Hypothalamus (tissue), 51 donors: ENCODE measurements at places on chromosomes 12 and 14.

DNA sequence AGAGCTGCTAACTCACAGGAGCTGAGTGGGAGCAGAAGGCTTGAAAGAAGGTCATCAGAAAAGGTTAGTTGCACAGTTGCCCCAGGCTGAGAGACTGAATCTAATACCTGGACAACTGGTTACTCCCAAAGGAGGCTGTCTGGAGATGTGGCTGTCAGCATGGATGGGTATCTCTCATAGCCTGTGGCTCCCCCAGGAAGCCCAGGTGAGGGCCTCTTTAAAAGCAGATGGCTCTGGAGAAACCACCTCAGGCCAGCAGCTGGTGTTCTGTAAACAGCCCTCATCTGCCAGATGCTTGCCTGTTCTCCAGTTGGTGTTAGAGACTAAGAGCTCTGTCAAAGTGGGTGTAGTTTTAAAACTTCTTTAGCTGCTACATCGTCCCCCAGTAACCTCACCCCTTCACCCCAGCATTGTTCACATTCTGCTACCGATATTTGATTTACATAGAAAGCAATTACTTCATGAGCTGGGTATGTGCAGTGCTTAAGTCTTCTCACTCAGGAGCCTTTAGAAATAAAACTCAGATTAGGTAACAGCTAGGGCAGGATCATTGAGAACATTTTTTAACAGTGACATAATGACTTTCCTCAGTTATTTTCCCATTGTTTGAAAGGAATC lies 25.8 kb downstream of the DACT1 start:
- DNase-seq, result no peak

GRCh38 chr14:77741438-77741837 lies 19.5 kb downstream of the SNW1 start:
- no peak for DNase-seq

GRCh38 chr12:1994429-1995143 lies 9.7 kb downstream of the DCP1B start:
- DNase-seq, result no peak

DNA sequence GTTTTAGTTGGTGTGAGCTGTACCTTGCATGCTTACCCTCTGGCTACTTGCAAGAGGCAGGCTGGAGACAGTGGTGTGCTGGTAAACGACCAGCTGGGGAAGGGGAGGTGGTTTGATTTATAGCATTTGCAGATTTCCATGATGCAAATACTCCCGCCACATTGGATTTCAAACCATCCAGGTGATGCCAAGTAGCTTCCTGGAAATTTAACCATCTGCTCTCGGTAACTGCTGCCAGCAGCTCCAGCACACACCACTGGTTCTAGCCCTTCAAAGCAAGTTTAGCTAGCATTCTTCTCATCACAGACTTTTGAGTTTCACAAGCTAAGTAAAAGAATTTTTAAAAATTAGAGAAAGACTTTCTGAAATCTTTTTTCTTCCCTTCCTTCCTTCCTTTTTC lies 104.5 kb upstream of the AMIGO2 start:
- no peak for DNase-seq

- no peak for DNase-seq
Observed at GRCh38 chr14:95305940-95306339, 13.8 kb downstream of the CLMN start.

DNA sequence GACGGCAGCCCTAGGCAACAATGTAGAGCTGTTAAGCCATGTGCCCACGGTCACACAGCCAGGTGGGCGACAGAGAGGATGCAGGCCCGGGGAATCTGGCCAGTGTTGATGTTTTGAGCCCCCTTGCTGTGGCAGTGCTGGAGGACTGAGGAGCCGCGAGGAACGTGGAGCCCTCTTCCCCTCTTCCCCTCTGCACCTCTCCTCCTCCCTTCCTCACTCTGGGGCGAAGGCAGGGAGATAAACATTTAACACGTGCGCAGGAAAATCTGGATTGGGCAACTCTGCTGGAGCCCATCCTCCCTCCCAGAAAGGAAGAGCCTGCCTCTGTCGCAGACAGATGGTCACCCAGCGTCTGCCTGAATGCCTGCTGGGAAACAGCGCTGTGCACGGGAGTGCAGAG lies 376.8 kb downstream of the FUT8 start:
- no peak for DNase-seq

GRCh38 chr12:62774794-62775193 lies 160.2 kb downstream of the PPM1H start:
- DNase-seq, result no peak

GRCh38 chr12:24476310-24476709 lies 472.6 kb downstream of the BCAT1 start:
- DNase-seq, result no peak

DNA sequence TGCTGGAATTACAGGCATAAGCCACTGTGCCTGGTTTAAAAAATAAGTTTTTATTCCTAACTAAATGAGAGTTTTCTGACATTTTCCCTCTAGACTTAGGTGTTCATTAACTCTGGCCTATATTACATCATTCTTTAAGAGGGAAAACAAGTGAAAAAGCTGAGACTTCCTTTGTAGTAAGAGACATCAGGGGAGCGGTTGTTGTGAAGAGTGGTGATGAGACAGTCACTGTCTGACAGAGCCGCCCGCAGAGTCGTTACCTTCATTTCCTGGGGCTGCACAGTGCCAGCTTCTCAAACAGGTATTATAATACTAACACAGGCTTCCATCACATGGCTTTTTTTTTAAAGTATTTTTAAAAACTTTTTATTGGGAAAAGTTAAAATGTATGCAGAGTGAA lies 19.7 kb upstream of the TDRD9 start:
- DNase-seq, result no peak

DNA sequence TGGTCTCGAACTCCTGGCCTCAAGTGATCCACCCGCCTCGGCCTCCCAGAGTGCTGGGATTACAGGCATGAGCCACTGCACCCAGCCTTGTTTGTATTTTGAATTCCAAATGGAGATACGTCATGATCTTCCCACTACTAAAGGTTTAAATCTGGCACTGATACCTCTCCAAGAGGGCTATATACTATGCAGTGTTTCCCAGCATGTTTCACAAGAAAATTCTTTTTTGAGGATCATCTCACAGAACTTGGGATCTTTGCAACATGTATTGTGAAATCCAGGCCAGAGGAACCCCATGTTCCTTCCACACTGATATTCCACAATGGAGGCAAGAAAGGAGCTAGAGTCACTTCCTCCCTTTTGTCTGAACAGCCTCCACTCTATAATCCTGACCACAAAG lies 112.7 kb downstream of the NT5DC3 start:
- DNase-seq, result no peak

GRCh38 chr12:64877363-64878004 lies 53.0 kb downstream of the TBC1D30 start:
- DNase-seq, result no peak

- DNase-seq, result no peak
Observed at GRCh38 chr12:44863867-44864266, 12.2 kb downstream of the NELL2 start.

DNA sequence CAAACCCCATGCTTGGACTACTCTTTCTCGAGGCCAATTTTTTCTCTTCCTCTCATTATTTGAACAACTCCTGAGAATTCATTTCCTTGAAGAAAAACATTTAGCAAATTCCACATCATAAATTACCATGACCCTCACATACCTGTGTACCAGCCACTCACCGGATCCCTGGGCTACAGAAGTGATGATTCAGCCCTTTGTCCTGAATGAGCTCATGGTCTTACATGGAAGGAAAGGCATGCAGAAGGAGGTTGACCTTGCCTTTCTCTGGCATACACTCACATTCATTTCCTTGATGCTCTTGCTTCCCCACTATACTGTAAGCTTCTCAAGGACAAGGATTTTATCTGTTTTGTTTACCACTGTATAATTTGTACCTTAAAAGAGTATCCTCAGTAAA lies 191.5 kb downstream of the SLC5A8 start:
- no peak for DNase-seq

- DNase-seq, result no peak
Observed at GRCh38 chr12:121079736-121080272, 40.8 kb upstream of the OASL start.

DNA sequence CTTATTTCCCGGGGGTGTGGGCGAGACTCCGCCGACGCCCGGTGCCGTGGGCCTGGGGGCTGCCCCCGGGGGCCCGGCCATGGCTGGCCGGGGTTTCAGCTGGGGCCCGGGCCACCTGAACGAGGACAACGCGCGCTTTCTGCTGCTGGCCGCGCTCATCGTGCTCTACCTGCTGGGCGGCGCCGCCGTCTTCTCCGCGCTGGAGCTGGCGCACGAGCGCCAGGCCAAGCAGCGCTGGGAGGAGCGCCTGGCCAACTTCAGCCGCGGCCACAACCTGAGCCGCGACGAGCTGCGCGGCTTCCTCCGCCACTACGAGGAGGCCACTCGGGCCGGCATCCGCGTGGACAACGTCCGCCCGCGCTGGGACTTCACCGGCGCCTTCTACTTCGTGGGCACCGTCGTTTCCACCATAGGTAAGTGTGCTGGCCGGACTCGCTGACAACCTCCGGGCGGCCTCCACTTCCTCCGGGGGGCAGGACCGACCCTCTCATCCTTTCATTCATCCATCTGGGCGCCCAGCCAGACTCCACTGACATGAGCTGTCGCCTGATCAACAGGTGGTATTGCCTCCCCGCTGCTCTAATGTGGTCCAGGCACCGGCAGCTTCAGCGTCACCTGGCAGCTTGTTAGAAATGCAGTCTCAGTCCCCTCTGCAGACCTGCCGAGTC lies 467 bp downstream of the KCNK13 start:
- DNase-seq, result no peak

DNA sequence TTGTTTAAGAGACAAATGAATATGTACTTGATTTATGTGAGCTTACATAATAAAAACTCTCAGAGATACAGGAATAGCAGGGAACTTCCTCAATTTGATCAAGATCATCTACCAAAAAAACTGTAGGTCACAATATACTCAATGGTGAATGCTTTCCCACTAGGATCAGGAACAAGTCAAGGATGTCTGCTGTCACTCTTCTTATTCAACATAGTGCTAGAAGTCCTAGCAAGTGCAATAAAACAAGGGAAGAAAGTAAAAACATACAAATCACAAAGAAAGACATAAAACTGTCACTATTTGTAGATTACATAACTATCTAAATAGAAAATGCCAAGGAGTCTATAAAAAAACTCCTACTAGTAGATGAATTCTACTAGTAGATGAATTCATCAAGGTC lies 41.9 kb upstream of the PAWR start:
- DNase-seq, result no peak

GRCh38 chr14:42311876-42312275 lies 705.2 kb downstream of the LRFN5 start:
- no peak for DNase-seq

DNA sequence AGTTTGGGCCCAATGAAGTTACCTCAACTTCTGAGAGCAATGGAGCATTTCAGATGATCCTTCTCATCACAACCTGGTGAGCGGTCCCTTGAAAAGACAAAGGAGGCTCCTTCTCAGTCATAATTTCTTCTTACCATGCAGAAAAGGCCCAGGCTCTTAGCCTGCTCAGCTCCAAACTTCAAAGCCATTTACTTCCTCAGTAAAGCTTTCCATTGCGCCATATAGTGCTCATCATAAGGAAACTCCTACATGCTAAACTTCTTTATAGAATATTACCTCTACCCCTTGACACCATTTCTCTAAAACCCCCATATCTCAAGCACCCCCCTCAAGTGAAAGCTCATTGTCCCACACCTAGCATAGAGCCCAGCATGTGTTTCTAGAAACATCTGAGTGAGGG lies 127.1 kb downstream of the GTF2A1 start:
- no peak for DNase-seq

GRCh38 chr12:10457760-10458159 lies 4.6 kb upstream of the KLRC1 start:
- DNase-seq, result no peak

DNA sequence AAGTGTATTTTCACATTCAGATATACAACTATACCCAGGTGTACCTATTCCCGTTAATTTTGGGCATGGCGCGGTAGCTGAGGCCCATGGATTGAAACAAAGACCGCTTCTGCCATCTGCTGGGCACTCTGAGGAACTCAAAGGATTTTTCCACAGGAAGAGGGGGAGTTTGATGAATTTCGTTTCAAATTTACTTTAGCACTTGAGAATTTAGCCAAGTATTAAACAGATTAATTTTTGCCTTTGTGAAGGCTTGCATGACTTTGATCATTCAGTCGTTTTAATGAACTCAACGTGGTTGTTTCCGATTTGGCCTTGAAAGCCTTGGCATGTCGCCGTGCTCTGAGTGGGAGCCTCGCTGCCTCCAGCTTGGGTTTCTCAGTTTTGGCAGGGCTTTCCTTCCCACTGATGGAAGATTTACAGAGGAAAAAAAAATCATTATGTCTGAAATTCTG lies 153.2 kb upstream of the DDHD1 start:
- DNase-seq, result peak; percentile 23

- DNase-seq, result no peak
Observed at GRCh38 chr12:50127546-50127945, 15.5 kb downstream of the COX14 start.

GRCh38 chr14:56807386-56808109 lies 2.7 kb downstream of the OTX2 start:
- no peak for DNase-seq

DNA sequence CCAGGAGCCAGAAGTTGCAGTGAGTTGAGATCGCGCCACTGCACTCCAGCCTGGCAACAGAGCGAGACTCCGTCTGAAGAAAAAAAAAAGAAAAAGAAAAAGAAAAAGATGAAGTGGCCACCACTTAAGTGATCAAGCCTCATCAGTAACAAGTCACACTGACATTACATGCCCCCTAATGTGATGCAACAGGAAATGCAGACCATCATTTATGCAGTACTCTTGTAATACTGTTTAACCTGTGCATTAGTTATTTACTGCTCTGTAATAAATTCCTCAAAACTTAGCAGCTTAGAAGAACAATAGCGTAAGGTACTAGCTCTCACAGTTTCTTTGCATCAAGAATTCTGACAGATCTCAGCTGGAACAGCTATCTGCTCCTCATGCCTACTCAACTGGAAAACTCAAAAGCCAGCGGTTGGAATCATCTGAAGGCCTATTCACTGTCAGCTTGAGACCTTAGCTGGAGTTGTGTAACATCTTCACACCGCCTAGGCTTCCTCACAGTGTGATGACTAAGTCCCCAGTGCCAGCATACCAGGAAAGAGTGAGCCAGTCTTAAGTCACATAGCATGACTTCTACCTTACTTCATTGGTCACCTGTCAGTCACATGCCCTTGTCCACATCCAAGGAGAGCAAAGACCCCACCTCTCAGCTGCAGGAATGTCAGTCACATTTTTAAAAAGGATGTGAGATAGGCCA lies 31.5 kb downstream of the EPS8 start:
- no peak for DNase-seq

GRCh38 chr12:27592548-27592947 lies 68.5 kb downstream of the PPFIBP1 start:
- no peak for DNase-seq

GRCh38 chr12:39831587-39832315 lies 212.1 kb upstream of the ABCD2 start:
- no peak for DNase-seq

GRCh38 chr14:76856769-76857168 lies 30.6 kb downstream of the LRRC74A start:
- DNase-seq, result no peak

GRCh38 chr14:93941293-93941910 lies 14.3 kb downstream of the FAM181A start:
- DNase-seq, result no peak

- DNase-seq, result no peak
Observed at GRCh38 chr12:1220127-1221092, 229.4 kb downstream of the ERC1 start.
